Stimulated activated CD8-positive, alpha-beta memory T cell treated with anti-CD3 and anti-CD28 coated beads, Interleukin-4, amount 100 ng/mL, for 4 hours (primary cell): ENCODE measurements at places on chromosomes 4 and X.

- no peak for DNase-seq
Observed at GRCh38 chr4:145788755-145789154, 108.8 kb downstream of the C4orf51 start.

DNA sequence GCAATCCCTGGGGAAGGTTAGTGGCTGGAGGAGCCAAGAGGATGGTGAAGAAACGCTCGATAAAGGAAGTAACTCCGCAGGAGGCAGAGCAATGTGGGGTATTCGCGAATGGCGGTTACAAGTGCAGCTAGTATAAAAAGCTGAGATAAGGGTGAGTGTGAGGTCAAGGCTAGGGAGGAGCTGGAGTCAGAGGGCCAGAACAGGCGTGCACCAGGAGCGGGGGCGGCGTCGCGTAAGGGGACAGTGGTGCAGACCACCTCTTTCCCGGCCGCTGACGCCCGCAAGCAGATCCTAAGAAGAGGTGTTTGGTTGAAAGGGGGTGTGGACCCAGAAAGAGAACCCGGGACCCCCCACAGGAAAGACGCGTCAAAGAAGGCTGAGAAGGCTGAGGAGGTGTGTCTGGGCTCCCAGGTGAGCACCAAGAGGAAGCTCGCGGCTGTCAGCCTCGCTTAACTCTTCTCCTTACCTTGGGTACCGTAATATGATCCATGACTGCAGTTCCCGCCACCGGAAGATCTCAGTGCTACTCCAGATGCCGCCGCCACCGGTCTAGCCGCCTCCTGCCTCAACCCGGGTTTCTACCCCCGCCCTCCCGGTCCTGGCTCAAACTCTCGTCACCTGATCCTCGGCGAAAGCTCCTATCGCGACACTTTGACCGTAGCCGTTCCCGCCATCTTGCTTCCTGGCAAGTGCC, at the start of gene MTMR8:
Gene MTMR8, minus strand, starts transcription at position 579 of the 694 bp plus-strand sequence. Its CDS starts 89 bp downstream, at position 490.
- DNase-seq: peak; percentile 40

- DNase-seq: no peak
Observed at GRCh38 chr4:163988865-163989264, 494.4 kb downstream of the TMA16 start.

DNA sequence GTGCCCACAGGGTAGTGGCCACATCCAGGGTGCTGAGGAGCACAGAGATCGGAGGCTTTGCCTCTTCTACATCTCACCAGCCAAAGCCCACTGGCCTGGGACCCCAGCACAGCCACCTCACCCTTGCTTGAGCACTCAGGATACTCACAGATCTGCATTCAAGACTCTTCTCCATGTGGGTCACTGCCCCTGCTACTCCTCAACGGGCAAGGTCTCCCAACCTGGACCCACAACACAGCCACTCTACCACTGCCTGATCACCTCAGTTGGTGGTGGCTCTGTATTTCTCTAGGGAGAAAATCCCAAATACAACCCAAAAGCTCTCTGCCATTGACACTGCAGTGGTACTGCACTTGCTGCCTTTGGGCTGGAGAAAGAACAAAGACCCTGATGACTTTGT, 190.3 kb upstream of the KLHL4 start:
- no peak for DNase-seq

- no peak for DNase-seq
Observed at GRCh38 chrX:69189576-69190371, 24.5 kb upstream of the PJA1 start.

DNA sequence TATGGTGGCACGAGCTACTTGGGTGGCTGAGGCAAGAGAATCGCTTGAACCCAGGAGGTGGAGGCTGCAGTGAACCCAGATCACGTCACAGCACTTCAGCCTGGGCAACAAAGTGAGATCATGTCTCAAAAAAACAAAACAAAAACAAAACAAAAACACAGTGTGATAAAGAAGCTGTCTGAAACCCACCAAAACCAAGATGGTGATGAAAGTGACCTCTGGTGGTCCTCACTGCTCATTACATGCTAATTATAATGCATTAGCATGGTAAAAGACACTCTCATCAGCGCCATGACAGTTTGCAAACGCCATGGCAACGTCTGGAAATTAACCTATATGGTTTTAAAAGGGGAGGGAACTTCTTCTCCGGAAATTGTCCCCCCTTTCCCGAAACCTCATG, 29.4 kb upstream of the OPHN1 start:
- no peak for DNase-seq

- peak; percentile 94 for DNase-seq
Observed at GRCh38 chrX:318068-318738, 393 bp downstream of the GTPBP6 start.

- no peak for DNase-seq
Observed at GRCh38 chrX:153624196-153625091, 22.6 kb upstream of the DUSP9 start.

GRCh38 chr4:103073792-103074438, 2.6 kb downstream of the SLC9B2 start:
- no peak for DNase-seq

DNA sequence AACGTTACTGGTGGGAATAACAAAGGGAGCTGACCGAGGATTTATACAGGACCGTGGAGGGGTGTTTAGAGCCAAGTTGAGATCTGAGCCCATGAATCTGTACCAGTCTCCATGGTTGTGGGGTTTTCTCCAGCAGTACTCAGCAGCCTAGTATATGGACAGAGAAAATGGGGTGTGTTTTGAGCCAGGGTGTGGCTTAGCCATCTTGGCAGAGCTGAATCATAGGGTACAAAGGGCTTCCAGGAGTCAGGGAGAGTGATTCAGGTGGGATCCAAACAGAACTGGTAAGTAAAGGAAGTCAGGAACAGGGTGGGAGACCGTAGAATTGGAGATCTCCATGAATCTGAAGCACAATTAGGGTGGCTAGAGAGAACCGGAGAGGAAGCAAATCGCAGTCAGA, 7.4 kb upstream of the HPRT1 start:
- no peak for DNase-seq
